ENCODE measurements at places on chromosomes 13 and 19.

DNA sequence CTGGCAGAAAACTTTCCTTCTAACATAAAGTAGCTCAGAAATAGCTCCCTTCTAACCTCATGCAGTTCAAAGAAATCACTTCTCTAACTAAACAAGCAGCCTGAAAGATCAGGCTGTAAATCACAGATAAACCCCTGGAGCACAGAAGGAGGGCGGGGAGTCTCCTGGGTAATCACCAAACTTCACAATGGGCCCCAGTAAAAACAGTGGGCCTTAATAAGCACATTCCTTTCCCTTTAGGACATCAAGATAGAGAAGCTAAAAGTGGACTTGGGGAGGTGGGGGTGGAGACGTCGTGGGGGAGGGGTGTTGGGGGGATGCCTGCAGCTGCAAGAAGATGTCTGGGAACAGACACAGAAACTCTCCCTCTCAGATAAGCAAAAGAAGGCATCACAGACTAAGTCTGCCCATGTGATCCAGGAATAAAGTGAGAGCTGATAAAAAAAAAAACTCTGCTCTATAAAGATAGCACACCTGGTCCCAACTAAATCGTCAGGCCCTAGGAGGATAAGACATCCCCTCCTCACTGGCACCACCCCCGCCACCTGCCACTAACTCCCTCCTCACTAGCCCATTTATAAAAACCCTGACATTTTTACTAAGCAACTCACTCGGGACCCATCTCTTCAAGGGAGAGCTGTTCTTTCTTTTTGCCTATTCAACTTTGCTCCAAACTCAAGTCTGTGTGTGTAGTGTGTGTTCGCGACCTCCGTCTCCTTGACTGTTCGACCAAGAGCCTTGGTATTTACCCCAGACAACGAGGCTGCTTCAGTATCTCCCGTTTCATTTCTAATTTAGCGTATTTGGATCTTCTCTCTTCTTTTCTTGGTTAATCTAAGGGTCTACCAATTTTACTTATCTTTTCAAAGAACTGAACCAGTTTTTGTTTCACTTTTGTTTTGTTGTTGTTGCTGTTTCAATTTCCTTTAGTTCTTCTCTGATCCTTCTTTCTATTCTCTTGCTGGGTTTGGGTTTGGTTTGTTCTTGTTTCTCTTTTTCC, 31.7 kb downstream of the DNAJC15 start:
- peak; percentile 62 for DNase-seq

DNA sequence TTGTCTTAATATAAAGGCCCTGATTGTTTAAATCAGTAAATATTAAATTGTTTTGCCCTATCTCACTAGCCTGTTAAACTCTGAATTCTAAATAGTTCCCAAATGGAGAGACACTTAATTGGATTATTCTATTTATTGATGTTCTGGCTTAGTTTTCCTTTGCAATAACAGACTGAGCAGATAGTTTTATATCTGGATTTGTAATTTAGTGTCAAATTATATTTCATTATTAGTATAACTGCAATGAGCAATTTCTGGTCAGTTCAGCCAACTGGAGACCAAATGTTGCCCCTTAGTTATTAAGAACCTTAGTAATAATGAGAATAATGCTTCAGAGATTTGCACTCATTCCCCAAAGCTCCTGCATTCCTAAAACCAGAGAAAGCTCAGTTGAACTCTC, 10.1 kb downstream of the FAM124A start:
- DNase-seq, result no peak

DNA sequence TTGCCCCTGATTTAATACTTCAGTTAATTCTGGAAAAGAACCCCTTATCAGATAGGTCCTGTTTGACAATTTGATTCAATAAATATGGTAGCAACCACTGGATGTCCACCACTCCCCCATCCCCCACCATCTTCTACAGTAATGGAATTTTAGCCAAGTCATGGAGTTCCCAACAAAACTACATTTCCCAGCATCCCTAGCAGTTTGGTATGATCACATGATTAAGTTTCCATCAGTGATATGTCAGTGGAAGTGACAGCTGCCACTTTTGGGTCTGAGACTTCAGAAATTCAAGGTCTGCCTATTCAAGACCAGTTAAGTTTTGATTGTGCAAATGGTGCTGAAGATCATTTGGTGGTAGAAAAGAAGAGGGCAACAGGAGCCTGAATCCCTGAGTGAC, 85.5 kb downstream of the CACNA1A start:
- DNase-seq, result no peak

DNA sequence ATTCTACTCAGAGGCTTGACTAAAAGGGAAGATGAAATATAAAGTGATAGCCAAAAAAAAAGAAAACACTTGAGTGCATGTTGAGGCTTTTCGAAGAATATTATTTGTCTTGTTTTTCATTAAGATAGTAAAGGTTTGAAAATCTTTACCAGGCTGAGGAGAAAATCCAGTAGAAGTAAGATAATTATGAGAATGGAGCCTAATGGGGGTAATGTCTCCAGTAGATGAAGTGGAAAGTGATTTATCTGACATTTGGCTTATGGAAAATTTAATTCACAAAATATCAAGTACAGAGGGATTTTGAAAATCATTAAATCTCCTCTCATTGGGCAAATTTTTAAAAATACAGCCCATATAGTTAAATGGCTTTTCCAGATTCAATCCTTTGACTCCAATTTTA, 274.9 kb downstream of the SPRY2 start:
- no peak for DNase-seq

DNA sequence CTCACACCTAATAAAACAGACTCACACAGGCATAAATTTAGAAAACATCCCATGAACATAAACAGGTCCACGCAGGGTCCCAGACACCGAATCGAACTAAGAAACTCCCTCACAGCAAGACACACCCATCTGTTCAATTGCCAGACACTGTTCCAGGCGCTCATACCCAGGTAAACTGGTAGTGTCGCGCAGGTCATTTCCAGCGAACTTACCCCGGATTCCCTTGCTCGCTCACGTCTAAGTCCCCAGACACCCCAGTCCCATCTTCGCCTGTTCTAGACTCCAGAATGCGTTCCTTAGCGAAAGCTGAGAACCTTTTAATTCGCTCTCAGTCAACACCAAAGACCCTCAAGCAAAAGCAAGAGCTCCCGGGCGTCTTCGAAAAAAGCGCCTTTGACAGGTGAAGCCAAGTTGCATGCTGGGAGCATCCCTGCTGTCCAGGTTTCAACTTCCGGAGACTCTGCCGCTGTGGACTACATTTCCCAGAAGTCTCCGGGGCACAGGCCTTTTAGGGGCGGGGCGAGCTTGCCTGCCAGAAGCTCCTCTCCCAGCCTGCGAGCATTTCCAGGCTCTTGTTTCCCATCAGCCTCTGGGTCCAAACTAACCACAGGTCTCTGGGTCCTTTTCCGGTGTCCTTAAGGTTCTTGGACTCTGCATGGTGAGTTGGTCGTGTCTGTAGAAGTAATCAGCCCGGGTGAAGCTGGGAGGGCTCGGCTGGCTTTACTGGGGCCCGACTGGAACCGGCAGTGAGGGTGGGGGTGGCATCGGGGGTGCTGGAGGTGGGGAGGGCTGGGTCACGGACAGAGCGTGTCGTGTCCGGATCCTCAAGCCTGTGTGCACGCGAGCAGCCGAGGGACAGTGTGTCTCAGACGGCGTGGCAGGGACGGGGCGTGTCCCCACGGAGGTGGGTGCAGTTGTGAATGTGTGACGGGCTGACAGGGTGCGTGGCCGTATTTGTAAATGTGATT, at the start of gene ZNF283:
ZNF283 (plus strand) TSS at position 535 of the 968 bp plus-strand sequence. CDS start 6,184 bp downstream, outside the sequence.
- DNase-seq, result peak; percentile 81

DNA sequence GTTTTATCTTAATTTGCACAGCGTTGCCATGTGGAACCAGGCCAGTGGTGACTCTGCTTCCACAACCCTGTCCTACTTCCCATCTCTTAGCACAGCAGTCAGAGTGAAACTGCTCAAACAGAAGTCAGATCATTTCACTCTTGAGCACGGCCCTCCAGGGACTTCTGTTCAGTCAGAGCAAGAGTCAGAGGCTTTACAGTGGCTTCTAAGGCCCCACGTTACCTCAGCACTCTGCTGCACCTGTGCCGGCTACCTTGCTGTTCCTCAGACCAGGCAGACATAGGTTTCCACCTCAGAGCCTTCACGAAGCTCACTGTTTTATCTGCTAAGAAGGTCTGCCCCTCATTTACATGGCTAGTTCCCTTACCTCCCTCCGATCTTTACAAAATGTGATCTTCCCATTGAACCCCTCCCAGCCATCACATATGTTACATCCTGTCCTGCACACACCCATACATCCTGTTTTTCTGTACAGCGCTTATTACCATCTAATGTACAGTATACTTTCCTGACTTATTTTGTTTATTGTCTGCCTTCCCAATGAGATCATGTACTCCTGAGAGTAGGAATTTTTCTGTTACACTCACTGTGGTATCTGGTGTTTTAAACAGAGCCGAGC, 41.6 kb downstream of the TM9SF2 start:
- no peak for DNase-seq

- DNase-seq, result no peak
These were observed 3.0 kb downstream of the NFIX start for GRCh38 chr19:12997967-12998940.

- DNase-seq, result no peak
These were observed 38.8 kb upstream of the GPI start for GRCh38 chr19:34325981-34326787.

- no peak for DNase-seq
These were observed 1.7 kb upstream of the DNAJB1 start for GRCh38 chr19:14519860-14520407.

GRCh38 chr19:18723871-18724377, 40.4 kb downstream of the CRTC1 start:
- DNase-seq, result no peak

- DNase-seq, result no peak
These were observed 38.0 kb downstream of the TPT1 start for GRCh38 chr13:45303026-45303425.

- no peak for DNase-seq
These were observed 15.0 kb downstream of the EPS15L1 start for GRCh38 chr19:16456652-16457194.

DNA sequence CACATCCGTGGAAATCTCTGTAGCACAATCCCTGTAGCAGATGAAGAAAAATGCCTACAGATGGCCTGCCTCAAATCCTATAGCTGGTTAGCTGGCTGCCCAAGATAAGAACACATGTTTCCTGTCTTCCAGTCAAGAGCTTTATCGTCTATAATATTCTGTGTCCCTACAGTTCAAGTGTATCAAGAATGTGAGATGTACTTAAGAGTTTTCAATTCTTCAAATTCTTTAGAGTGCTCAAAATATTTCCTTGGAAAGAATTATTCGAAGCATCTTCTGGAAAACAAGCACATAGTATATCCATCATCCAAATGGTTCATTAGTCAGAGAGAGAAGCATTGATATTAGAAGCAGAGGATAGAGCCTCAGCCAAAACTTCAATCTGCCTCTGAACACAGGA, 239.8 kb downstream of the COG6 start:
- DNase-seq, result no peak

- DNase-seq, result no peak
These were observed 85.6 kb downstream of the ZMYM2 start for GRCh38 chr13:20044086-20044485.

GRCh38 chr13:25384758-25385410, 13.1 kb downstream of the ATP8A2 start:
- no peak for DNase-seq

DNA sequence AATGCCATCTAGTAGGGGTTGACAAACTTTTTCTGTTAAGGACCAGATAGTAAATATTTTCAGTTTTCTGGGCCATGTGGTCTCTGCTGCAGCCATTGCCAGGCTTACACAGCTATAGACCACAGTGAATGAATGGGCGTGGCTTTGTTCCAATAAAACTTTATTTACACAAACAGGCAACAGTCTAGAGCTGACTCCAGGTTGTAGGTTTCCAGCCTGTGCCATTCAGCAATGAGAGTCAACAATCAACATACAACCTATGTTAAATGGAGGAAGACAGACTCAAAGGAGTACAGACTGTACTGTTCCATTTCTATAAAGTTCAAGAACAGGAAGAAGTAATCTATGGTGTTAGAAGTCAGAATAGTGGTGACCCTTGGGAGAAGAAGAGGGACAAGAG, 15.2 kb upstream of the IZUMO2 start:
- no peak for DNase-seq

DNA sequence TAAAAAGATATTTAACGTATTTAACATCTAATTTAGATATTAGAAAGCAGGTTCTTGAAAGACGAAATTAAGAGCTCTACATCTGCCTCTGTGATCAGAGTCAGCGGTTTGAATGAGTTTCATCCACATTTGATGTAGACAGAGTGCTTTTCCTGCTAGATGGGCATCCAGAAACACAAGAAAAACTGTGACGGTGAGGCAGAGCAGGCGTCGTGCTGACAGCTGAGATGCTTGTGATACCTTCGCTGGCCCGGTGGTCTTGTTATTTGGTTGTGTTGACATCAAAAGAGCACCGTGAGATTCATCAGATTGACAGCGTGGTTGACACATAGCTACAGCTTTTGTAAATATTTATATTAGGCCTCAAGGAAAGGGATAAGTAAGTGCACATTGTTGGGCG, 399.1 kb downstream of the GPC5 start:
- DNase-seq, result no peak

DNA sequence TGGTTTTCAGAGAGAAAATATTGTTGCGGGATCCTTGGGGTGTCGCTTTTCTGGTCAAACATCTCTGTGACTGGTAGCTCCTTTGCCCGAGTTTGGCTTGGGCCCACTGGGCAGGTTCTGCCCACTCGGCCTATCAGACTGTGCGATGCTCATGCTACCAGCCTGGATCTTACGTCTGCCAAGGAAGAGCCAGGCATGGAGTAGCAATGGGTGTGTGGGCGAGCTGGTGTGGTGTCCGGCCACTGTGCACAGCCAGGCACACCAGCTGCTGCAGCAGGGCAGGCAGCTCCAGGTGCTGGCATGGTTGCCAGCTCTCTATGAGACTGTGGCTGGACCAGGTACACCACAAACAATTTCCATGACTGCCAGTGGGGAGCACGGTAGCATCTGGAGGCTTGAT, 1351.8 kb upstream of the PCDH20 start:
- no peak for DNase-seq

DNA sequence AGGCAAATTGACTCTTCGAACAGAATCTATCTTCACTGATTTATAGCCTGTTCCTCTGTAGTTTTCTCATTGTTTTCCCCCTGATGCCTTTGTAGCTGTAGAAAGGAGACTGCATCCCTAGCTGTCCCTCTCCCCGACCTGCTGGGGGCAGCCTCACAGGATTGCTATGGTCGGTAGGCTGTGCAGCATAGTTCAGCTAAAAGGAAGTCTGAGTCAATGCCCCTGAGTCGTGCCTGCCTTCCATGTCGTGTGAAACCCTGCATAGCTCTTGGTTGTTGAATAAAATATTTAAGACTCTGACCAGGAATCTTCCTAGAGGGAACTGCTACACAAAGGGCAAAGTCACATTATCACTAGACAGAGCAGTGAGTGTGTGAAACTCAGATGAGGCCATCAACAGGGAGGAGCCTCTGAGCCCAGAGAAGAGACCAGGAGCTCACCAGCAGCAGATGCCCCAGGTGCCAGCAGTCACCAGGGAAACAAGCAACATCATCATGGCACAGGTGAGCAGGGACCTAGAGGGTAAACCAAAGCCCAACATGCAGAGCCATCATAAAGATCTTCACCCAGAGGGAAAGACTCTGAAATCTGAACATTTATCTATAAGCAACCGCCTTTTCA, 108.4 kb upstream of the NBEA start:
- no peak for DNase-seq

GRCh38 chr19:48810151-48810550, 678 bp downstream of the BCAT2 start:
- DNase-seq, result no peak
